Left renal pelvis (tissue), 4 donors: ENCODE measurements at places on chromosomes 4 and X. TPM values are rescaled to one million over a fixed set of nuclear protein-coding genes. Genes with fewer than 3 reads are reported as not detected.

ZAR1 gene
- polyA plus RNA-seq, result not detected

MND1 gene
- 14.9 TPM for polyA plus RNA-seq

SPANXD gene
- polyA plus RNA-seq, result not detected

FAM53A gene
- 2.6 TPM for polyA plus RNA-seq

DNA sequence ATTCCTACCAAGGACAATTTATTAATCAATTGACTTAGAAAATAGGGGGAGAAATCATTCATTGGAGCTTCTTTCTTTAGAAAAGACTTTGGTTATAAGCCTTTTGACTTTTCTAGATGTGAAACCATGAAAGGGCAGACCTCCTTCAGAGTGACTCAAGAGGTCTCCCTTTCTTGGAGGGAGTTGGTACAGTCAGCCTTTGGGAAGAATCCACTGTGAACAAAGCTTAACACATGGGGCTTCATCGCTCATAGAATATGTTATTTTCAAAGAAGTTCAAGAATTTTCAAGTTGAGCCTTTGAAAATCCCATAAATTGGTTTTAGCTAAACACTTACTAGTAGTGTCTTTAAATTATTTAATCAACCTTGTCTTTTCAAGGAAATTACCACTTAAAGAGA lies 28.0 kb downstream of the RIPPLY1 start:
- DNase-seq, result no peak

DNA sequence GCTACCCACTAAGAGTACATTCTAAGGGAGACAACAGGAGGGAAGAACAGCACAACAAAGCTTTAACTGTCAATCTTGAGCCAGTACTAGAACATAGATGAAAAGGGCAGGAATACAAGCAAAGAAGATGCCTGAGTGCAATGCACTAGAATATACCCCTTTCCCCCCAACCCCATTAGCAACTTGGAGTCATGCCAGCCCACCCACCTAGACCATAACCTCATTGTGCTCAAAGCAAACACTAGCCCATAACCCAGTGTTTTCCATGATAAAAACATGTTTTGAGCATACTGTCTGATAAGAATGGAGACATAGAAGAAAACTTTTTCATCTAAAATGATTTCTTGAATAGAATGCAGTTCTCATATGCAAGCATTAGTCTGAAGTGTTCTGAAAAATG lies 183.2 kb downstream of the RAP1GDS1 start:
- DNase-seq, result no peak

DNA sequence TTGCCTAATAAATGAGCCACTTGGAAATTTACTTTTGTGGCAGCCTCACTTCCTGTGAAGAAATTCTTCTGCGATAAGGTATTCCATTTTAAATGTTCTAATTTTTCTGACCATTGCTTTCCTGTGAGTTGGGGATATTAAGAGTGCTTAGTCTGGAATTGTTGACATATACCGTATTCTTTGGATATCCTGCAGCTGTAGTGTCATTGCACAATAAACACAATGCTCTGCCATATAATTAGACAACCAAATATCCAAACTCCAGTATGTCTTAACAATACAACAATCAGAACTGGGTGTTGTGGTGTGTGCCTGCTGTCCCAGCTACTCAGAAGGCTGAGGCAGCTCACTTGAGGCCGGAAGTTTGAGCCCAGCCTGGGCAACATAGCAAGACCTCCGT lies 99.4 kb downstream of the LUZP4 start:
- no peak for DNase-seq

GRCh38 chr4:114924311-114924710 lies 189.1 kb downstream of the NDST4 start:
- no peak for DNase-seq

DNA sequence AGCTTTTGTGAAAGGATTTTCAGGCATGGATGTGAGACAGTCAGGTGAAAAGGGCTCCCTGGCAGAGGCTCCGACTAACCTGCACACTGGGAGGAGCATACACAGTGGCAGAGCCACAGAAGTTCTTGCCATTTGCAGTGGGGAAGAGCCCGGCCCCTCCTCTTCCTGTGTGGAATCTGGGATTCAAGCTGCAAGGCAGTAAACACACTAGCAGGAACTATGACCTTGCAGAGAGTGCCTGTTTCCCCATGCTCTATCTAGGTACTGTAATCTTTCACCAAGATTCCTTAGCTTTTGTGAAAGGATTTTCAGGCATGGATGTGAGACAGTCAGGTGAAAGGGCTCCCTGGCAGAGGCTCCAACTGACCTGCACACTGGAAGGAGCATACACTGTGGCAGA lies 19.8 kb upstream of the HEPH start:
- no peak for DNase-seq

DNA sequence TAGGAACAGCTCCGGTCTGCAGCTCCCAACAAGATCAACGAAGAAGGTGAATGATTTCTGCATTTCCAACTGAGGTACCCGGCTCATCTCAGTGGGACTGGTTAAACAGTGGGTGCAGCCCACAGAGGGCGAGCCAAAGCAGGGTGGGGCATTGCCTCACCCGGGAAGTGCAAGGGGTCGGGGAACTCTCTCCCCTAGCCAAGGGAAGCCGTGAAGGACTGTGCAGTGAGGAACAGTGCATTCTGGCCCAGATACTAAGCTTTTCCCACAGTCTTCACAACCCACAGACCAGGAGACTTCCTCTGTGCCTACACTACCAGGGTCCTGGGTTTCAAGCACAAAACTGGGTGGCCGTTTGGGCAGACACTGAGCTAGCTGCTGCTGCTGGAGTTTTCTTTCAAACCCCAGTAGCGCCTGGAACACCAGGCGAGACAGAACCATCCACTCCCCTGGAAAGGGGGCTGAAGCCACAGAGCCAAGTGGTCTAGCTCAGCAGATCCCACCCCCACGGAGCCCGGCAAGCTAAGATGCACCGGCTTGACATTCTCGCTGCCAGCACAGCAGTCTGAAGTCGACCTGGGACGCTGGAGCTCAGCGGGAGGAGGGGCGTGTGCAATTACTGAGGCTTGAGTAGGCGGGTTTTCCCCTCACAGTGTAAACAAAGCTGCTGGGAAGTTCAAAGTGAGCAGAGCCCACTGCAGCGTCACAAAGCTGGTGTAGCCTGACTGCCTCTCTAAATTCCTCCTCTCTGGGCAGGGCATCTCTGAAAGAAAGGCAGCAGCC lies 84.6 kb downstream of the THOC2 start:
- DNase-seq, result peak; percentile 42

DNA sequence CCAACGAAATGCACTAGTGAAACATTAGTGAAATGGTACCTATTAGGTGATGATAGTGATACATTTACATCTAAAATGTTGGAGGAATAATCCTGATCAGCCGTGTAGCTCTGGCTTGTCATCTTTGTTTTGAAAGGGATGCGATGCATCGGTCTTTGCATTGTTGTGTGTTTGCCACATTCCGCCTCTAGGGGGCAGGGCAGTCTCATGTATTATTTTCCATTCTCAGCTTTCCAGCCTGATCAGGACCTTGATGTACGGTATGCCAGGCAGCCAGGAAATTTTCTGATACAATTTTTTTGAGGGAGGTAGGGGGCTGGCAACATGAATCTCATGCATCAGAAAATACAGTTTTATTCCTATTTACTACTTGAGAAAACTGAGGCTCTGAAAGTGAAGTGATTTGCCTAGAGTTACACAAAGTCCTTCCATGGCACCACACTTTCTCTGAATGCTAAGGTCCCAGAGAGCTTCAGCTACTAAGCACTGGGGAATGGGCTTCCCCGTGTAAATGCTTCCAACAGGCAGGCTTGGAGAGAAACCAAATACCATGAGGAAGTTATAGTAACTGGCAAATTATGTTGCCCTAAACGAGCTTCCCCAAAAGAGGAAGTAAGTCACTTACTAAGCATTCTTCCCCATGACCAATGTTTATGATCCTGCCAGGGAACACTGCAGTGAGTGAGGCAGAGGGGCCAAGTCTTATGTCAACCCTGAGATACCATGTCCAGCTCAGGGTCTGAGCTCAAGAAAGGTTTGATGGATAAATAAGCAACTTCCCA lies 31.8 kb upstream of the IQSEC2 start:
- no peak for DNase-seq

DNA sequence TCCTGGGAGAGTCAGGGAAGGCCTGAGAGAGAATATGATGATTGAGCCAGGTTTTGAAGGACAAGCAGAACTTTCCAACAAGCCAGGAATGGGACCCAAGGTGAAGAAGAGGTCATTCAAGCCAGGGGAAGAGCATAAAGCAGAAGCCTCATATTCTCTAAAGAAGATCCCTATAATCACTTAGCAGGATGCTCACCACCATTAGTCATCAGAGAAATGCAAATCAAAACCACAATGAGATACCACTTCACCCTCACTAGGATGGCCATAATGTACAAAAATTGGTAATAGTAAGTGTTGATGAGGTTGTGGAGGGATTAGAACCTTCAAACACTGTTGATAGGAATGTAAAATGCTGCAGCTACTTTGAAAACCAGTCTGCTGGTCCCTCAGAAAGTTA lies 20.5 kb upstream of the SUPT20HL1 start:
- no peak for DNase-seq

- DNase-seq, result peak; percentile 2
Observed at GRCh38 chr4:155060419-155060818, 148.0 kb upstream of the NPY2R start.

DNA sequence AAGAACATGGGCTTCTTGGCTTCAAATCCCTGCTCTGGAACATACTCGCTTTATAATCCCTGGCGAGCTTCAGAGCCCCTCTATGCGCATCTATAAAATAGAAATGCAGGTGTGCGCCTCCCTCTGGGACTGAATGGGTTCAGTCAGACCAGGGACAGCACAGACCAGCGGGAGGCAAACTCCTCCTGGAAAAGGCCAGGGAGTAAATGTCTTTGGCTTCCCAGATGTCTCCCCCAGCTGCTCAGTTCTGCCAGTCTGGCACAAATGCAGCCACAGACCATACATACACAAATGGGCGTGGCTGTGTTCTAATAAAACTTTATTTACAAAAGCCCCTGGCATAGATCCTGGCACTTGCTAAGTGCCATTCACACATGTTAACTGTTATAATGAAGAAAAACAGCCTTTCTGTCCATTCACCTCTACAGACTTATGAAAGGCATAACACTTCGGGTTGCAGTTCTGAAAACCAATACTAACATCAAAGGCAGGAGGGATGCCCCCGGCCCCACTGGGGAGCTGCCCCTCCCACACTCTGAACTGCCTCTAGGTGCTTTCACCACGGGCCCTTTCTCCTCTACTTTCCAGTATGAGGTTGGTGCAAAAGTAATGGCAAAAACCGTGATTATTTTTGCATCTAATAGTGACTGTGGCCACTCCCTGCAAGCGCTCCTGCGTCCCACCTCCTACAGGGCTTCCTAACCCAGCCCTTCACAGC lies 4.6 kb downstream of the JAKMIP1 start:
- no peak for DNase-seq

GRCh38 chrX:79259073-79259689 lies 108.0 kb downstream of the ITM2A start:
- DNase-seq, result no peak

GRCh38 chr4:84503495-84504437 lies 4.7 kb upstream of the NKX6-1 start:
- DNase-seq, result no peak

GRCh38 chrX:8313844-8314243 lies 142.8 kb upstream of the VCX2 start:
- no peak for DNase-seq

DNA sequence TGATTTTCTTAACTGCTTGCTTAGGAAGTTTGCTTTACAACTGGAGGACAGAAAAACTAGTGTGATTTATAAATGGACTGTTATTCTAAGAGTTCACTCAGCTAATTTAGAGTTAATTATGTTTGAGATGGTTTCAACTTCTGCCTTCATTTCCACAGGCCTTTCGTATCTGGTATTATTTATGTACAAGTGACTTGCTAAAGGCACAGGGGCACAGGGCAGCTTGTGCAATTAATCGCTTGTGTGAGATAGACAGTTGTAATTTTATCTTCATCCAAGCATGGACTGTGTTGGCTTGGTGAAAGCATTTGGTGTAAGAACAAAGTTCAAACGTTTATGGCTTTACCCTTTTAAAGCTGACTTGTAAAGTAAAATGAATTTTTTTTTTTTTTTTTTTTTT lies 38.3 kb downstream of the GPAT3 start:
- DNase-seq, result peak; percentile 54

DNA sequence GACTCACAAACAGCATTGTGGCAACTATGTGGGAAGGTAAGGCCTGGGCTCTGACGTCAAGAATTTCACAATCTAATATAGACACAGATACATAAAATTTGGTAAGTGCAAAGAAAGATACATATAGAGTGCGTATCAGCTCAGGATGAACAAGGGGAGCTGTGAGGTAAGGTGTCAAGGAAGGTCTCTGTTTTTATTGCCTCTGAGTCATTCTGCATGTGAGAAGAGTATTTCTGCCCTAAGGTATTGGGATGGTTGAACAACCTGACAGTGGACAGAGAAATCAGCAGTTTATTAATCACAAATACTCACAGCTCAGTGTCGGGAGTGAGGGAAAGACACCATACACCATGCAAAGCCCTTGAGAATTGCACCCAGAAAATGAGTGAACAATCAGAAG lies 89.8 kb downstream of the COMMD8 start:
- DNase-seq, result no peak
